ENCODE measurements at places on chromosomes 7 and 10.

DNA sequence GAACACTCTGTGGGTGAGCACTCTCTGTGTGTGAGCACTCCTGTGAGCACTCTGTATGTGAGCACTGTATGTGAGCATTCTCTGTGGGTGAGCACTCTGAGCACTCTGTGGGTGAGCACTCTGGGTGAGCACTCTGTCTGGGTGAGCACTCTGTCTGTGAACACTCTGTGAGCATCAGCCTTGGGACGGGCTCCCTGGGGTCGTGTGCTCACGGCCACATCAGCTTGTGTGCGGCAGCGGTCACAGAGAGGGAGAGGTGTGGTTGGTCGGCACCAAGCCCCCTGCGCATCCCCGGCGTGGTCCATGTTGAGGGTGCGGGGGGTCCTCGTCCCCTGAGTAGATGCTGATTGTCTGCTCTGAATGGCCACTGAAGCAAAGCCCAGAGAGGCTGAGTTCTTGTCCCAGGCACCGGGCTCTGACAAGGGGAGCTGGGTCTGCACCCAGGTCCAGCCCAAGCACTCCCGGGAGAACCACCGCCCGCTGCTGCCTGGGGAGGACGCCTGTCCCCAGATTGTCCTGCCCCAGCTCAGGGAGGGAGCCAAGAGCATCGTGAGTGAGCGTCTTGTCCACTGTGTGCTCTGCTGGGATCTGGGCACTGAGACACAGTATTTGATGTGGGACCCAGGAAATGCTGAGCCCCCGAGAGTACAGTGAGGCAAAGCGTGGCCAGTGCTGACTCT is 143.7 kb downstream of the DNAJB6 start:
- DNase-seq, result no peak

- DNase-seq, result no peak
These were observed 47.0 kb downstream of the PTN start for GRCh38 chr7:137296576-137296975.

DNA sequence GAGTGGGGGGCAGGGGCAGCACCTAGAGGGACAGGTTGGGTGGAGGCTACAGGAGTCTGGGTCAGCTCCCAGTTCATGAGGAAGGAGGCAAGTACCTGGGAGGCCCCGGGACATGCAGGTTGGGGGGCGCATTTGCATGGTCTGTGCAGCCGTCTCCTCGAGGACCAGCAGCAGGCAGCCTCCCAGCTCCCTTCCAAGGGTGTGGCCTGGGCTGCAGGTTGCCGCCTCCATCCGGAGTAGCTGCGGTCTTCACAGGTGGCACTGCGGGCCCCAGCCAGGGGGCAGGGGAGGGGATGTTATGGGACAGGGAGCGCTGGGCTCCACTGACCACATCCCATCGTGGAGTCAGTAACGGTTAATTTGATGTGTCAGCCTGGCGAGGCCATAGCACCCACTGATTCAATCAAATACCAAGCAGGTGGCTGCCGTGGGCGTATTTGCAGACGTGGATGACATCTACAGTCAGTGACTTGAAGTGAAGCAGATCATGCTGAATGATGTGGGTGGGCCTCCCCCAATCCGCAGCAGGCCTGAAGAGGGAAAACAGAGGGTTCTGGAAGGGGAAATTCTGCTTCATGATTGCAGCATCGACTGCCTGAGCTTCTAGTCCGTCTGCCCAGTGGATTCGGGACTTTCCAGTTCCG is 81.6 kb downstream of the PRKAG2 start:
- no peak for DNase-seq

- no peak for DNase-seq
These were observed 129.0 kb downstream of the DIP2C start for GRCh38 chr10:560314-560992.

DNA sequence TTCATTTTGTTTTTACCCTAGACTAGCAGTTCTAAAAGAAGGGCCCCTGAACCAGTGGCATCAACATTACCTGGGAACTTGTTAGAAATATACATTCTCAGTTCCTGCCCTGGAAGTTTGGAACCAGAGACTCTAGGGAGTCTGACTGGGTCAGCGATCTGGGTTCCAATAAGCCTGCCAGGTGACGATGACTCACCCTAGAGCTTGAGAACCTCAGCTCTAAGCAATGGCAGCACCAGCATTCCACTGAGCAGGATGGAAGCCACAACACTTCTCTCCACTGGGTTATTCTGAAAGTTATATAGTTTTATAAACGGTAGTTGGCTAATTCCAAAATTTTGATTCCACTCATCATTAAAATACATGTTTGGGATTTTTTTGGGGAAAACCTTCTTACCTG is 97.0 kb upstream of the AMPH start:
- DNase-seq, result no peak

GRCh38 chr7:4745971-4746919 is 29.2 kb upstream of the AP5Z1 start:
- no peak for DNase-seq

Measured in hematopoietic multipotent progenitor cell treated with erythropoietin and hydrocortisone succinate and interleukin-3 and kit ligand, for 8 days (in vitro differentiated cells).